Urinary bladder (tissue), 4 donors: ENCODE measurements at places on chromosomes 6 and 20. TPM values are rescaled to one million over a fixed set of nuclear protein-coding genes. Genes with fewer than 3 reads are reported as not detected.

FHL5 gene
- total RNA-seq, result 3.0 TPM

FAM229B gene
- 27.8 TPM for total RNA-seq

KIF25 gene
- not detected for total RNA-seq

TUBE1 gene
- 80.2 TPM for total RNA-seq

GLP1R gene
- total RNA-seq, result 0.58 TPM

PROKR2 gene
- not detected for total RNA-seq

THBS2 gene
- 140 TPM for total RNA-seq

PLEKHG1 gene
- 39.5 TPM for total RNA-seq

GGTLC1 gene
- not detected for total RNA-seq

EPPIN gene
- total RNA-seq, result not detected

PTGIS gene
- 118 TPM for total RNA-seq

TFAP2A gene
- 1.6 TPM for total RNA-seq

DEFB121 gene
- not detected for total RNA-seq

GTSF1L gene
- not detected for total RNA-seq

CCN5 gene
- total RNA-seq, result not detected

TNFRSF6B gene
- total RNA-seq, result 0.42 TPM

CPNE1 gene
- 87.9 TPM for total RNA-seq

MAN1A1 gene
- total RNA-seq, result 245 TPM

TMEM200A gene
- total RNA-seq, result 24.8 TPM

ASF1A gene
- 36.3 TPM for total RNA-seq

TAB2 gene
- 78.3 TPM for total RNA-seq

ELOVL2 gene
- 6.2 TPM for total RNA-seq

CDSN gene
- not detected for total RNA-seq

MROH8 gene
- total RNA-seq, result 6.3 TPM

SLCO4A1 gene
- total RNA-seq, result 1.4 TPM

GFOD1 gene
- total RNA-seq, result 13.7 TPM

MED23 gene
- 66.9 TPM for total RNA-seq

ATP9A gene
- total RNA-seq, result 25.6 TPM

COL19A1 gene
- total RNA-seq, result 29.4 TPM

CNKSR3 gene
- total RNA-seq, result 20.9 TPM

OPRM1 gene
- 1.2 TPM for total RNA-seq

SCUBE3 gene
- 3.9 TPM for total RNA-seq

CRISP2 gene
- total RNA-seq, result not detected

GRIK2 gene
- 32.3 TPM for total RNA-seq

SLC2A10 gene
- 36.6 TPM for total RNA-seq

PI3 gene
- total RNA-seq, result not detected

OR12D3 gene
- total RNA-seq, result not detected

SPAG4 gene
- total RNA-seq, result 1.6 TPM

PSORS1C2 gene
- not detected for total RNA-seq

FRK gene
- total RNA-seq, result 7.3 TPM

EMILIN3 gene
- 4.1 TPM for total RNA-seq

C6orf15 gene
- not detected for total RNA-seq

TAGAP gene
- total RNA-seq, result 2.5 TPM

SOX18 gene
- total RNA-seq, result 4.5 TPM

RSPO3 gene
- 4.9 TPM for total RNA-seq

WFDC2 gene
- not detected for total RNA-seq

C4B gene
- total RNA-seq, result 4.7 TPM

DNMT3B gene
- total RNA-seq, result 2.4 TPM

NRSN1 gene
- total RNA-seq, result 0.90 TPM

TAAR8 gene
- not detected for total RNA-seq

PTCRA gene
- total RNA-seq, result not detected

SMOC2 gene
- total RNA-seq, result 61.1 TPM

ARFGEF3 gene
- 9.6 TPM for total RNA-seq

VSX1 gene
- total RNA-seq, result not detected

SRMS gene
- 0.48 TPM for total RNA-seq

SLC32A1 gene
- not detected for total RNA-seq

SLC4A11 gene
- 0.37 TPM for total RNA-seq

SLC17A2 gene
- total RNA-seq, result 0.11 TPM

KIAA1755 gene
- 6.8 TPM for total RNA-seq
